AG20443 (cell line): ENCODE measurements at places on chromosomes 6 and 20.

DNA sequence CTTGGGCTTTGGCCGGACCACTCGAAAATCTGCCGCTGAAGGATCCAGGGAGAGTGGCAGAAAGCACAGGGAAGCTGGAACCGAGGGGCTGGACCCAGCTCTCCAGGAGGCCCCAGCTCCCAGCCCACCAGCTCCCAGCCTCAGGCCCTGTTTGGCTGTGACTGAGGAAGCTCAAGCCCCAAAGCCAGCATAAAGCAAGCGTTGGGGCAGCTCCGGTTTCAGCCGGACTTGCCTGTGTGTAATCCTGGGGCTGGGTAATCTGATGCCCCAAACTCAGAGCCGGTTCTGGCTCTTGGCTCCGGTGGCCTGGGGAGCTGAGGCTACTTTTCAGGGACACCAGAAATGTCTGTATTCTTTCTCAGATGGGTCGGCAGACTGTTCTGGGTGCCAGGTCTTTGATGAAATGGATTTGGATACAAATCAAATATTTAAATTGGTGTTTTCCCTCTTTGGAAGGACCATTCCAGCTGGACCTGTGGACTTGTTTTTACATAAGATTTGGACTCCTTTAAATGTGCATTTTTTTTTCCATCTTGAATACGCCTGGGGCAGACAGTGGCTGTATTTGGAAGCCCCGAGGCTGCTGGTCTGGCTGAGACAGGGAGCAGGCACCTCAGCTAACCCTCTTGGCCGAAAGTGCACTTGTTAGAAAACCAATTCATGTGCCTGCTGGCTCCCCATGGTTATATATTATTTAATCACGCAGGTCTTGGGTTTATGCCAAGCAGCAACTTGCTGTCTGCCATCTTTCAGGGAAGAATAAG lies 29.7 kb downstream of the RPP40 start:
- peak; percentile 83 for DNase-seq

DNA sequence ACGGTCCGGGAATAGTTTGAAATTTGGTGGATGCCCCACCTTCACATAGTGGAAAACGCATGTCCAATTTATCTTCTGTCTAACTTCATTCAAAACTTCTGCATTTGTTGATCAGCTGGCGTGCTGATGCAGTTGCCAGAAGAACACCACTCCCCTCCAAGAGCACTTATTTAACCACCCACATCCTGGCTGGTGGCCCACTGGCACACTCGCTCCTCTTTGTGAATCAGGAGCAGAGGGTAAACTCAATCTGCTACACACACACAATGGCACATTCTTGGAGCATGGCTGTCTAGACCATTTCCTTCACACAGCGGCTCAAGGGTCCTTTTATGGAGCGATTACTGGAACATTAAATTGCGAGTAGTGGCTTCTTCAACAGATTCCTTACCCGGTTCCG lies 55.1 kb upstream of the CEP162 start:
- peak; percentile 48 for DNase-seq

DNA sequence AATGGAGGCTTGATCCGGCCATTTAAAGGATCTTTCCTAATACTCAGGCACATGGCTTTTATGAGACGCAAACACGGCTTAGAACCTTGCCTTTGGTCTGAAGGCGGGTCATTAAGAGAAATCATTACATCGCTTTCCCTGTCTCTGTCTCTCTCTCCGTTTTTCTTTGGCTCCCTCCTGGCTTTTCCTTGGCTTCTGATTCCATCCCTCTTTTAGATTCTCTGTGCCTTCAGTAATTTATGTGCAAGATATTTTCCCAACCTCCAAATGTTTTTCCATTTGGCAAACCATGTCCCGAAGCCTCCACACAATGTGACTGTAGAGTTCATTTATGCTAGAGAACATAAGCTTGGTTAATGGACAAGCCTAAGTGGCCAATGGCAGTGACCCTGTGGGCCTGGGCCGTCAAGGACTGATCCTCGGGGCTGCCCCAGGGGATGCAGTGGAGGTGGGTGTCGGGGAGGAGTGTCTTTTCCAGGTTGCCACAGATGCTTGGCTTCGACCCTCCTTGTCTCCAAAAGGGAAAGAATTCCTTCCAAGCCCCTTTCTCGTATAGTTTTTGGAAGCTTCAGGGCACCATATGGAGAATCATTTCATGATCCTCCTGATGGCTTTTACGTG lies 157.0 kb downstream of the SCML4 start:
- DNase-seq = no peak

GRCh38 chr6:16248271-16248853 lies 10.0 kb downstream of the GMPR start:
- DNase-seq = no peak

DNA sequence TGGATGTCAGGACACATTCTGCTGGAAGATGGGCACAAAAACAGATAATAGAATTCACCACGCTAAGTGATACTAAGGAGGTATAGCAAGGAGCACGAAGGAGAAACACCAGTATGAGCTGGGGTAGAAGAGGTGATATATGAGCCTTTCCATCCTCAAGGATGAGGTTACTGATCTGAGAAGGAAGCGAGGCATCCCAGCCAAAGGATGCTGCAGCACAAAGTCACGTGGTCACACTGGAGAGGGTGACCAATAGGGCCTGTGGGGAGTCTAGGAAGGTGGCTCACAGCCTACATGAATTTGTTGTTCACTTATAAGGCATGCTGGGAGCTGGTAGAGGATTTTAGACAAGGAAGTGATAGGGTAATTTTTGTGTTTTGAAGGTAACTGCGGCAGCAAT lies 1.4 kb downstream of the GINS1 start:
- no peak for DNase-seq

- DNase-seq = no peak
Measured at GRCh38 chr6:123529843-123530242, 106.9 kb downstream of the TRDN start.
